ENCODE measurements at places on chromosomes 2 and 18.
A peak's percentile ranks its signal among the peaks of the same experiment; 100 is the strongest.

DNA sequence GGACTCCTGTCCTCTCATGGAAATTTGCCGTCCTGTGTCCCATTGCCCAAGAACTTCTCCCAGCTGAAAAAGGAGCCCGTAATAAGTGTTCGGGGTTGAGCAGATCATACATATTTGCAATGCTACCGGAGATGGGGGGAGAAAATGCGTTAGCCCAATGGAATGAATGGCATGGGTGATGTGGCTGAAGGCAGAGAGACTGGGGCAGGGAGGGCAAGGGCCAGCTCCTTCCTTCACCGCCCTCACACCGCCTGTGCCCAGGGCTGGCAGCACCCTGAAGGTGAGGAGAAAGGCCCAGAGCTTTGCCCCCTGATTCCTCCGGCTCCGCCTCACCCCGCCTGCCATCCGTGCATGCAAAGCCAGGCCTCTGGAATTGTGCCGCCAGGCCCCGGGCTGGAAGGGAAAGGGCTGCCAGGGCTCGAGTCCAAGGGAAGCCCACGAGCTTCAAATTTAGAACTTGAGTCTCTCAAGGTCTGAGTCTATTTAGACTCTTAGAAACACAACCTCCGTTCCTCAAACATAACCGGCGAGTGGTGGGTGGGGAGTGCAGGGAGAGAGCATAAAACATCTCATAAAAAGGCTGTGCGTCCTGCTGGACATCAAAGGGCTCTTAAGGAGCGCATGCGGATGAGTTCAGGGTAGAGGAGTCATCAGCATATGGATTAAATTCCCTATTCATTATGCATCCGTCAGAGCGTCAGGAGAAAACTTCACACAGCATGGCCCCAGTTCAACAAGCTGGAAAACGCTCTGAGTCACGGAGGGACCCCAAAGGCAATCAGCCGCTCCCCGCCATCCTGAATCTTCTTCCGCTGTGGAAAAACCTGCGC is 121.7 kb upstream of the GLI2 start:
- DNase-seq, result no peak
- H3K27ac ChIP-seq, result no peak overlapping the region
- no peaks in the 10 kb centered on the region for H3K36me3 ChIP-seq

- no peaks in the 10 kb centered on the region for H3K36me3 ChIP-seq
- H3K4me3 ChIP-seq, result peak overlapping the region; percentile 18
- H3K27me3 ChIP-seq, result peaks cover 34% of the 10 kb centered on the region
These were observed 101.9 kb downstream of the FOXI3 start for GRCh38 chr2:88350331-88351248.

DNA sequence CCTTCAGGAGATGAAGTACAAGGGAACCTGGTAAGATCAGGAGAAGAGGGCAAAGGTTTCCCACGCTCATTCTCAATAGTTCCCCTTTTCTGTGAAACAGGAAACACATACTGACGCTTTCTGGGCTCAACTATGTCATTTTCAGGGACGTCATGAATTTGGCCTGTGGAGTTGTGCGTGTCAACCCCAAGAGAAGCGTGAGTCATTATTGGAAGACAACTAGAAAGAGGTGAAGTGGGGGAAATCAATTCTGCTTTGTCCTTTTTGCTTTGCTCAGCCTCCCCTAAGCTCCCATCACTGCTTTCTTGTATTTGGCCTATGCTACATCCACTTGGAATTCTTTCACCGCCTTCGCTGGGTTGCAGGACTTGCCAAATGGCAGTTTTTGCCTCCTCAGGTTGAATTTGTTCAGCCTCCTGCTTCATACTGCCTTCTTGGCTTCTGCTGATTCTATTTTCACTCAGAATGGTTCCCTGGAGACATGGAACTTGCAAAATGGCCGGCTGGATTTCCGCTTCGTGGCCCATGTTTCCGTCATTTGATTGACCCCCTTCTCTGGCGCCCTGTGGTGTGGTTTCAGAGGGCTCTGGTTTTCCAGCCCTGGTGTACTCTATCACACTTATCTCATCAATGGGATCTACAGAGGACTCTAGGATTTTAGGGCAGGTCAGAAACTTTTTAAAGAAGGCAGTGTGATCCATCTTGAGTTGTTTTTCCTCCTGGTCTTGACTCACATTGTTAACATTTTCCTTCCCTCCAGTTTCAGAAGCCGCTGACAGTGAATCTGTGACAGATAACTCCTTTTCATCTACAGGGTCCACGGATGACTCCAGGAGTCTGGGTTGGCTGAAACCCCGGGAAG is 93.3 kb downstream of the ALPK2 start:
- no peaks in the 10 kb centered on the region for H3K36me3 ChIP-seq
- H3K27me3 ChIP-seq, result no peaks in the 10 kb centered on the region
- H3K4me3 ChIP-seq, result no peak overlapping the region
- H3K27ac ChIP-seq, result no peak overlapping the region
- peaks cover 21% of the 10 kb centered on the region for H3K4me1 ChIP-seq
- DNase-seq, result no peak

DNA sequence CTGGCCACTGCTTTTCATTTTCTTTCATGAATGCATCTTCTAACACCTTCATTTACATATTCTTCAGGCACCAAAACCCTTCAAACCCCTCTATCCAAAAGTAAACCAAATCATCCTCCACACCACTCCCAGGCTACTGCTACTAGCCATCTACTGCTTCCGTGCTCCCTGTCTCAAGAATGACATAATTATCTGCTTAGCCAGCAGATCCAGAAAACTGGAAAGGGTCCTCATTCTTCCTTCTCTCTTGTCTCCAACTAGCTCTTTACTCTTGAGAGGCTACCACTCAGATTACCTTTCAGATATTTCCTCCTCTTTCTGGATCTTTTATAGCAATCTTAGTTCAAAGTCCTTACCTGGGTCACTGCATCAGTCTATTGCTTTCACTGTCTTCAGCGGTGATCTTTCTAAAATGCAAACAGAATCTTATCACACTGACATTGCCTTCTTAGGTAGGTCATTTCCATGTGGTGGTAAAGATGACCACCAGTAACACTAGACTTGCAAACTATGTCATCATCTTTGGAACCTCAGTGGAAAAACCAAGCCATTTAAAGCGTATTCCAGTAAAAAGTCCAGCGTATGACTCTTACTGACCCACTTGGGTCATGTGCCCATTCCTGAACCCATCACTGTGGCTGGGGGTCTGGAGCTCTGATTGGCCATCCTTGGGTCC is 15.8 kb upstream of the NEDD4L start:
- peaks cover 6% of the 10 kb centered on the region for H3K4me1 ChIP-seq
- H3K36me3 ChIP-seq, result no peaks in the 10 kb centered on the region
- no peaks in the 10 kb centered on the region for H3K27me3 ChIP-seq

DNA sequence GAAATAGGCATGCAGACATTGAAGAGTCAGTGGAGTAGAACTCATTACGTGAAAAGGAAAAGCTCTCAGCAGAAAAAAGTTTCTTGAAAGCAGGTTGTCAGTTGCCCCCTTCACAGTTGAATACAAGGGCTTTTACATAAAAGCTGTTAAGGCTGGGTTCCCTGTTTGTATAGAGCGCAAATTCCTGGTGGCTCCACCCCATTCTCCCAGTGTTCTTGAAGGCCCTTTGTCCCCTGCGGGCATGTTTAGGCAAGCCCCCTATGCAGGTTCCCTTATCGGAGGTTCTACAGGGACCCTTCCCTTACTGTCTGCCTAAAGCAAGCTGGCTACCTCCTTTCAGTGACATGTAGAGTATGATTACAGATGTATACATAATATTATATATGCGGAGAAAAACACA is 497.2 kb upstream of the SYT4 start:
- H3K4me1 ChIP-seq, result no peaks in the 10 kb centered on the region
- no peak overlapping the region for H3K4me3 ChIP-seq
- no peak overlapping the region for H3K27ac ChIP-seq
- DNase-seq, result no peak

DNA sequence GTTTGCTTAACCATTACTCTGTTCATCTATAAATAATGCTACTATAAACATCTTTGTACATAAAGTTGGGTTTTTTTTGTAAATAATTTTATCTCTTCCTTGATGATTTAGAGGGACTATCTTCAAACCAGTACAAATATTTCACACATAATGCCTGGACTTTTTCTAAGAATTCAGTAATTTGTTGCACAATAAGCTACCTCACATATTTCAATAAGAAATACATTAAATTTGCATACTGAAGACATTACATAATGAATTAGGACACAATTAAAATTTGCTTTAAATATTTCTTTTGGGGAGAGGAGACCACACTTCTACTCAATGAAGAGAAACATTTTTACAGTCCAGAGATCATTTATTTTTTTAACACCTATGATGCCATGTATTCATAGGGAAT is 7.2 kb upstream of the ROCK1 start:
- H3K27me3 ChIP-seq, result no peaks in the 10 kb centered on the region
- H3K4me3 ChIP-seq, result no peak overlapping the region
- H3K27ac ChIP-seq, result no peak overlapping the region
- H3K36me3 ChIP-seq, result no peaks in the 10 kb centered on the region

DNA sequence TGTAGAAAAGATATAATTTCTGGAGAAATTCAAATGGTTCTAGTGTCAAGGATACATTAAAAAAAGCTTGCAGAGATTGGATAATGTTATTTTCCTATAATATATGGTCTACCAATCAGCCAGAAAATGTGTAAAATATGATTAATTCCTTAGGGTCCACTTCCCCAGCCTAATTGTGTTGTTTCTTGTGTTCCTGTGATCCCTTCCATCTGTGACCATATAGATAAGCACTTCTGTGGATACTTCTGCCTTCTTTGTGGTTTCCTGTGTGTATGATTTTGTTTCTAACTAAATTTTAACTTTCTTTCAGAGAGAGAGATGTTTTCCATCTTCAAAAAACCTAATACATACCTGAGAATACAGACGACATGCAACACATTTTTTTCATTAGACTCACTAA is 367.1 kb upstream of the PIK3C3 start:
- no peak for DNase-seq
- H3K4me1 ChIP-seq, result no peaks in the 10 kb centered on the region
- no peak overlapping the region for H3K27ac ChIP-seq
- no peaks in the 10 kb centered on the region for H3K27me3 ChIP-seq
- H3K36me3 ChIP-seq, result no peaks in the 10 kb centered on the region
- H3K4me3 ChIP-seq, result no peak overlapping the region

GRCh38 chr2:155308367-155309009 is 610.0 kb downstream of the KCNJ3 start:
- no peak overlapping the region for H3K27ac ChIP-seq
- H3K4me1 ChIP-seq, result no peaks in the 10 kb centered on the region
- DNase-seq, result no peak
- H3K27me3 ChIP-seq, result no peaks in the 10 kb centered on the region
- H3K36me3 ChIP-seq, result no peaks in the 10 kb centered on the region

DNA sequence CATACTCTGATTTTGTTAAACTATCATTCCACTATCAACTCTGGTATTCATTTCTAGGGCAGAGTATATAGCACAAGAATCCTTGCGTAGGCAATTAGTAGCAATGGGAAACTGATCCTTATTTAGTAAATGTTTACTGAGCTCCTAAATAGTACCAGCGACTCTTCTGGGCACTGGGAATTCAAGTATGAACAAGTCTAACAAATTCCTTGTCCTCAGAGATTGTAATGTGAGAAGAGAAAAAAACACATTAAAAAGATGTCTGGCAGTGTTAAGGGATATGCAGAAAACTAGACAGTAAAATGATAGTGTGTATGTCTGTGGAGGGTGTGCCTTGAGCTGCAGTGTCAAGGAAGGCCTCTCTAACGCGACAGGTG is 721 bp downstream of the METTL5 start:
- H3K4me3 ChIP-seq, result peak overlapping the region; percentile 60
- no peaks in the 10 kb centered on the region for H3K27me3 ChIP-seq
- peaks cover 17% of the 10 kb centered on the region for H3K4me1 ChIP-seq
- H3K36me3 ChIP-seq, result no peaks in the 10 kb centered on the region

GRCh38 chr2:205166745-205167144 is 515.6 kb upstream of the NRP2 start:
- H3K27me3 ChIP-seq, result no peaks in the 10 kb centered on the region
- DNase-seq, result no peak
- no peak overlapping the region for H3K27ac ChIP-seq
- no peak overlapping the region for H3K4me3 ChIP-seq
- H3K4me1 ChIP-seq, result no peaks in the 10 kb centered on the region
- no peaks in the 10 kb centered on the region for H3K36me3 ChIP-seq

DNA sequence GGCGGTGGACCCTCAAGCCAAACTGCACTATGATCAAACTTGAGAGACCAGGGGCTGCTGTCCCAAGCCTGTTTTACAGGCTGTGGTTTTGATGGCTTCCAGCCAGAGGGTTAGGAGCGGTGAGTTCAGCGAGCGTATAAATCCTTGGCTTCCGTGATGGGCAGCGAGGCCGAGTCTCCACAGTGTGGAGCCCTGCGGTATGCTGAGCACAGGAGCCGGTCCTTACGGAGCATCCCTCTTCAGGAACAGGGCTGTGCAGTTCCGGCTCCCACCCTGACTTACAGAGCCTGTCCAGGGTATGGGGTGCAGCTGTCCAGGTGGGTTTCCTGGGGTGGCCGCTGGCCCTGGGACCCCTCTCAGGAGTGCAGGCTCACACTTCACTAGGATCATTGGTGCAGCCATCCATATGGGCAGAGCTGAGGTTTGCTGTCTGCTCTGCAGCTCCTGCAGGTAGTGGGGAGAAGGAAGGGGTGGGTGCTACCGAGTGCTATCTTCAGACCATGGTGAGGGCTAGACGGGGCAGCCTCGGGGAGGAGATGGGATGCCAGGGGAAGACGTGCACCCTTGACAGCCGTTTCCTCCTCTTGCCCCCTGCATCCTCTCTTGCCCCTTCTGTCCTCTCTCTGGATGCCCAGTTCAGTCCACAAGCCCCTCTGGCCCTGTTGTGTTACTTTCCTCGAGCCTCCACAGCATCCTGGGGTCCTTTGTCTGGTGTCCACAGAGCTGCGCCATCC is 104.3 kb downstream of the FAM210A start:
- H3K27me3 ChIP-seq, result no peaks in the 10 kb centered on the region
- H3K4me1 ChIP-seq, result no peaks in the 10 kb centered on the region
- DNase-seq, result no peak
- H3K4me3 ChIP-seq, result no peak overlapping the region
- H3K27ac ChIP-seq, result no peak overlapping the region

GRCh38 chr2:150319085-150319484 is 168.4 kb downstream of the RND3 start:
- no peak overlapping the region for H3K27ac ChIP-seq
- H3K4me1 ChIP-seq, result no peaks in the 10 kb centered on the region
- no peak overlapping the region for H3K4me3 ChIP-seq
- no peak for DNase-seq
- H3K36me3 ChIP-seq, result no peaks in the 10 kb centered on the region

- H3K27ac ChIP-seq, result no peak overlapping the region
- H3K4me1 ChIP-seq, result no peaks in the 10 kb centered on the region
- H3K4me3 ChIP-seq, result no peak overlapping the region
- no peaks in the 10 kb centered on the region for H3K36me3 ChIP-seq
- no peak for DNase-seq
These were observed 395.4 kb downstream of the EPHA4 start for GRCh38 chr2:221176667-221177066.

GRCh38 chr2:96204836-96205624 is 3.6 kb downstream of the STARD7 start:
- H3K27me3 ChIP-seq, result no peaks in the 10 kb centered on the region
- H3K27ac ChIP-seq, result peak overlapping the region; percentile 52
- no peak overlapping the region for H3K4me3 ChIP-seq
- no peak for DNase-seq

GRCh38 chr2:215826838-215827441 is 186.4 kb downstream of the MREG start:
- H3K36me3 ChIP-seq, result no peaks in the 10 kb centered on the region
- H3K27ac ChIP-seq, result no peak overlapping the region
- H3K27me3 ChIP-seq, result no peaks in the 10 kb centered on the region
- peaks cover 9% of the 10 kb centered on the region for H3K4me1 ChIP-seq
- no peak for DNase-seq

All from transverse colon (tissue), 4 donors.